ENCODE measurements at places on chromosomes 16 and 17. TPM values are rescaled to one million over a fixed set of nuclear protein-coding genes. Genes with fewer than 3 reads are reported as not detected.

GRCh38 chr16:86653285-86654006, 75.1 kb downstream of the FOXL1 start:
- H3K4me1 ChIP-seq: no peaks in the 10 kb centered on the region
- H3K4me3 ChIP-seq: no peak overlapping the region
- H3K27ac ChIP-seq: no peak overlapping the region
- no peaks in the 10 kb centered on the region for H3K27me3 ChIP-seq

DNA sequence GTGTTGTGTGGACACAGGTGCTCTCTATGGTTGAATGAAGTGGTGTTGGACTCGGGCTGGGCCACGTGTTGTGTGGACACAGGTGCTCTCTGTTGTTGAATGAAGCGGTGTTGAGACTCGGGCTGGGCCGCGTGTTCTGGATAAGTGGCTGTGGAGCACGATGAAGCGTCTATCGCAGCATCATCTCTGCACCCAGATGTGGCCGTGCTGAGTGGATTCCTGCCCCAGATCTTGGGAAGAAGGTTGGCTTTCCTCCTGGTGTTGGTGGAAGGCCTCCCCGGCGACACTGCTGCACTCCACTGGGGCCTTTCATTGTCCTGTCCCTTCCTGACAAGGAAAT, 69.1 kb downstream of the RPTOR start:
- H3K27me3 ChIP-seq: no peaks in the 10 kb centered on the region
- H3K27ac ChIP-seq: no peak overlapping the region
- H3K4me1 ChIP-seq: peaks cover 55% of the 10 kb centered on the region
- no peak for DNase-seq
- H3K4me3 ChIP-seq: no peak overlapping the region

DNA sequence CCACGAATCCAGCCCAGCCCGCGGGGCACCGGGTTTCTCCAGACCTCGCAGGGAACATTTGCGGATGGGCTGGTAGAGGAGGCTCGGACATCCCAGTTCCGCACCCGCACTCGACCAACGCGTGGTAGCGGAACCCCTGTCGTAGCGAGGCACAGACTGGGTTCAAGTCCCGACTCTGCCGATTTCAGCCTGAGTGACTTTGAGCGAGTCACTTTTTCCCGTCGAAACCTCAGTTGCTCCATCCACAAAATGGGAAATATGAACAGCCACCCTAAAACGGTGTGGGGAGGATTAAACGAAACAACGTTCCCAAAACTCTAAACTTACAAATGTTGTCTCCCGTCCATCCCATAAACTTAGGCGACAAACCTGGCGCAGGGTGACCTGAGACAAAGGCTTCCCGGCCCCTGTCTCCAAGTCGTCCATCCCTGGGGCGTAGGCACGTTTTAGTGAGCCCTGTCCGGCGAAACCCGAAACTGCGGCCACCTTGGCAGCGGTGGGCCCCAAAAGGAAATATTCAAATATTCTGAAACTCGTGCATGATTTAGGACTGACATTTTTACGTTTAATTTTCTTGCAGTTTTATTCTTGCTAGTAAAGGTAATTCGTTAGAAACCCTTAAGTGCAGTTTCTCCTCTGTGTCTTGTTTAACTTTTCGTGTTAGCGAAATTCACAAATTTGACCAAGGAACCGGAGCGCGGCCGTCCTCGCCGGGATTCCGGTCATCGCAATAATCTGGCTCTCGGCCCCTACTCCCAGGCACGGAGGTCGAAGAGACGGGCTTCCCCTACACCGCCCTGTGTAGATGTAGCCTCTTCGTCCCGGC, 1.9 kb upstream of the MLLT6 start:
- peak overlapping the region; percentile 97 for H3K27ac ChIP-seq
- peak; percentile 81 for DNase-seq
- peaks cover 49% of the 10 kb centered on the region for H3K4me1 ChIP-seq
- H3K4me3 ChIP-seq: peak overlapping the region; percentile 90
- H3K27me3 ChIP-seq: no peaks in the 10 kb centered on the region

DNA sequence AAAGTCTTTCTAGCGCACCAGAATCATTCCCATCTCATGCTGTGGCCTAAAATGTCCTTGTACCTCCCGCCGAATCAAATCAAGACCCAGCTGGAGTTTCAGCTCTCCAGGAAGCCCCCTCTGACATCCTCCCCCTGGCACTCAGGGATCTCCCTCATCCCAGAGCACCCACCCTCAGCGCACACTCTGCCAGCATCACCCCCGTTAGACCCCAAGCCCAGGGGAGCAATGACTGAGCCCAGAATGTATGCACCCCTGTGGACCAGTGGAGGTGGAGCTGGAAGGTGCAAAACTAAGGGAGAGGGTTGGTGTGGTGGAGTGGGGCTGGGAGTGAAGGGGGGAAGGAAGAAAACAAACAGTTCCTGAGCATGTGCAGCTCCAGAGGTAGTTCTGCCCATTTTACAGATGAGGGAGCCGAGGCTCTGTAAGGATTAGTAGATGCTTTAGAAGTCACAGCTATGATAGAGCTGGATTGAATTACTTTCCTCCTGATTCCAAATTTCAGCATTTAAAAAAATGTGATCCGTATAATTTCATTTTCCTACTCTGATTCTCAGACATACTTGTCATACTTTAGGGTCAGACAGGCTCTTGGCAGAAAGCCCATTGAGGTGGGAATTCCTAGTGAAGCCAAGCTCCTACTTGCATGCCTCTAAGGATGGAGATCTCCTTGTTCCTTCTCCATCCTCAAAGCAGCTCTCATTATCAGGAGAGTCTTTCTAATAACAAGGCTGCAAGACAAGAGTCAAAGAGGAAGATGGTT, 242.7 kb downstream of the KATNIP start:
- H3K4me1 ChIP-seq: no peaks in the 10 kb centered on the region
- H3K36me3 ChIP-seq: no peaks in the 10 kb centered on the region
- no peak for DNase-seq
- H3K27me3 ChIP-seq: no peaks in the 10 kb centered on the region
- no peak overlapping the region for H3K27ac ChIP-seq

DNA sequence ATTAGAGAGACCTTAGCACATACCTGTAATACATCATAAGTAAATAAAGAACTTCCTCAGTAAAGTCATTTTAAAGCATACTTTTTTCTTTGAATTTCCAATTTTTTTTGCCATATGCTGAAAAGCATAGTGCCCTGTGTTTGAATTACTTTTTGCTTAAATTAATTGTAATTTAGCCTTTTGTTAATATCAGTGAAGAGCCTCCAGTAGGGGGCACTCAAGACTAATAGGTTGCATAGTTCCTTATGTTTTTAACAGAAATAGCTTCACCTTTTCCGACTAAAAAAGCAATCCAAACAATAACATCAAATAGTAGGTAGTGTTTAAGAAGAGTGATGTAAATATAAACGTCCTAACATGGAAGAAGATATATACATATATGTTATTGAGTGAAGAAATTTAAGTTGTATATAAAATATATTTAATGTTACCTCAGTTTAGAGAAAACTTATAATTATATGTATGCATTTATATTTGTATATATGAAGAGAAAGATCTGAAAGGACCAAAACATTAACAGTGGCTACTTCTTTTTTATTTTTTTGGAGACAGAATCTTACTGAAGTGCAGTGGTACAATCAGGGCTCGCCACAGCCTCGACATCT, 18.6 kb downstream of the RAD51C start:
- H3K4me1 ChIP-seq: peaks cover 11% of the 10 kb centered on the region
- no peak overlapping the region for H3K27ac ChIP-seq
- H3K27me3 ChIP-seq: no peaks in the 10 kb centered on the region
- no peak overlapping the region for H3K4me3 ChIP-seq

- no peaks in the 10 kb centered on the region for H3K27me3 ChIP-seq
- DNase-seq: no peak
- peak overlapping the region; percentile 81 for H3K4me3 ChIP-seq
- H3K36me3 ChIP-seq: peaks cover 20% of the 10 kb centered on the region
- peak overlapping the region; percentile 92 for H3K27ac ChIP-seq
Measured at GRCh38 chr17:77446940-77447634, 306.3 kb downstream of the SEC14L1 start.

GRCh38 chr17:45666641-45667040, 117.5 kb upstream of the CRHR1 start:
- no peak for DNase-seq
- H3K4me3 ChIP-seq: no peak overlapping the region
- H3K4me1 ChIP-seq: peaks cover 3% of the 10 kb centered on the region
- no peak overlapping the region for H3K27ac ChIP-seq

GRCh38 chr16:56226845-56227525, 35.7 kb downstream of the GNAO1 start:
- DNase-seq: peak; percentile 81
- H3K27me3 ChIP-seq: peaks cover 19% of the 10 kb centered on the region
- peaks cover 32% of the 10 kb centered on the region for H3K4me1 ChIP-seq
- H3K27ac ChIP-seq: no peak overlapping the region

DNA sequence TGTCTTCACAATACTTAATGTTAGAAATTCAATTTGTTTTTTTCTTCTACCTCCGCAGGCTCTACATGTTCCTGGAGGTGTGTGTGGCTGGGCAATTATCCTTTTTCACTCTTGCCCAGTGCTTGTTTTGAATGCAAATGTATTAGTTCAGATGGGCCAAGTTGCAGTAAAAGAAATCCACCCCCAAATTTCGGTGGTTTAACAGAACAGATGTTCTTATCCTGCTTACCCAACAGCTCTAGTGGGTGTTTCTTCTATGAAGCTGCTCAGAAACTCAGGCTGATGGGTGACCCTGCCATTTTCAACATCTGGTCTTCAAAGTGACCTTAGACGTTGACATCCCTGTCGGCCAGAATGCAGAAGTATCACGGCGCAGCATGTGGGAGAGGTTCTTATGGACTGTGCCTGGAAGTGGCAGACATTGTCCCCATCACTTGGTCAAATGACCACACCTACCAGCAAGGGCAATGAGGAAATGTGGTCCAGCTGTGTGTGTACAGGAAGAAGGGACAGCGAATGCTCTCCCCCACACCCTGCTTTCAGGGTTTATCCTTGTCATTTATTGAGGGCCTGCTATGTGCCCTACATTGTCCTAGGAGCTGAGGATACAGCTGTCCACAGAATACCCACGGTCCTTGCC, 157.3 kb downstream of the CDH13 start:
- peaks cover 1% of the 10 kb centered on the region for H3K36me3 ChIP-seq
- H3K27me3 ChIP-seq: peaks cover 6% of the 10 kb centered on the region
- H3K4me1 ChIP-seq: peaks cover 12% of the 10 kb centered on the region
- H3K27ac ChIP-seq: no peak overlapping the region
- DNase-seq: no peak

VWA3A gene
- 0.19 TPM for total RNA-seq

CDH13 gene
- total RNA-seq: not detected

KCNJ16 gene
- not detected for total RNA-seq

TNFRSF17 gene
- not detected for total RNA-seq

All from activated CD4-positive, alpha-beta T cell treated with anti-CD3 and anti-CD28 coated beads, Interleukin-2, amount 10 ng/mL, durations not matched to agents 24 days and 14 days (primary cell).